ENCODE measurements at places on chromosomes 2 and 18. TPM values are rescaled to one million over a fixed set of nuclear protein-coding genes. Genes with fewer than 3 reads are reported as not detected.

CYP27A1 gene
- 12.5 TPM for total RNA-seq

THOC1 gene
- 12.7 TPM for total RNA-seq

NT5DC4 gene
- not detected for total RNA-seq

DLGAP1 gene
- not detected for total RNA-seq

LAMA3 gene
- 4.1 TPM for total RNA-seq

DNA sequence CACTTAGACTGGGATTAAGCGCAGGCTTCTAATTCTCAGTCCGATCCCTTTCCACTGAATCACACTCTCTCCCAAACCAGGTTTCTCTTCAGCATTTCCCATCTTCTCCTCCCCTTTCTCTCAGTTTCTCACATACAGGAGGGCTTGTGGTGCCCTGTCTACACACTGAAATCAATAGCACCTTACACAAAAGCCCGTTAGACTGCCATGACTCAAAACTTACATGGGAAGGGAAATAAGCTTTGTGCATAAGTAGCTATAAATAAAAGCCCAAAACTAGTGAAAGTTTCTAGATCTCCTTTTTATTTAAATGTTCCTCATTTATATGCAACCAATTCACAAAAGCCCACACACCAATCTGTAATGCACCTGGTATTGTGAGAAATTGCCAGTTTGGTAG is 318.4 kb downstream of the TXNL1 start:
- DNase-seq, result no peak

DNA sequence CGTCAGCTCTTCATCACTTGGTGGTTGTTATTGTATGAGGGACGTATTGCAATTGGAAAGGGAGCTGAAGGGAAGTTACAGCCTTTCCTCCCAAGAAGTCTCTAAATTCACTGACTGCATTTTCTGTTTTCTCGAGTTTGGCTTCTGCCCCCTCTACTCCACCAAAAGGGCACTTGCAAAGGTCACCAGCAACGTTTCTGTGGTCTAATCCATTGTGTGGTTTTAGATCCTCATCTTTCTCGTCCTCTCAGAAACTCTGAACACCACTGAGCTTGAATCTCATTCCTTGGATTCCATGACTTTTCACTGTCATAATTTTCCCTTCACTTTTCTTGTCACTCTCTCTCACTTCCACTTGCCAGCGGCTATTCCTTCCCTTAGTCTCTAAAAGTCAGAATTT is 308.0 kb downstream of the AFF3 start:
- DNase-seq, result no peak

DNA sequence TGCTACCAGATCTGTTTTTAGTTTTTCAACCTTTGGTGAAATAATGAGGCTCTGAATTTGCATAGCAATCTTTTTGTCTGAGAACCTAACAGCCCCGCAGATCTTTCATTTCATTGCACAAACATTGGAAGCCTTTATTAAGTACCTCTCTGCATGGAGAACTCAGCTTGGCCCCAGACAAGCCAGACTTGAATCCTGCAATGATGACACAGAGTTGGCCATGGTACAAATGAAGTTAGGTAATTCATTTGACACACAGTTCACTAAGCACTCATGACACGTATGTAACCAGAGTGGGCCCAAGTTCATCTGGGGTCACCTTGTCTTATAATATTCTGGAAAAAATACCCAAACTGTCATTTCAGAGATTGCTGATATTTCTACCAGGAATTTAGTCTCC is 439.1 kb upstream of the ID2 start:
- no peak for DNase-seq

DNA sequence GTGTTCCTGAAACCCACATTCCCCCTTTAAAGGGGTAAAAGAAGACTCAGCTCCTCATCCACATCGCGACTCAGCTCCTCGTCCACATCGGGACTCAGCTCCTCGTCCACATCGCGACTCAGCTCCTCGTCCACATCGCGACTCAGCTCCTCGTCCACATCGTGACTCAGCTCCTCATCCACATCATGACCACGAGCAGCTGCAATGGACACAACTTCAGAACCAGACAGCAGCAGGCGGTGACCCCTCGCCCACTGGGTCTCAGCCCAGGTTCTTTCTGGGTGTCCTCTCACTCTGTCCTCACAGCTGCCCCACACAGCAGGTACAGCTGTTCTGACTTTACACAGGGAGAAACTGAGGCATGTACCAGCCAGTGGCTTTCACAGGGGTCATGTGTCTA is 163.5 kb upstream of the SALL3 start:
- no peak for DNase-seq

DNA sequence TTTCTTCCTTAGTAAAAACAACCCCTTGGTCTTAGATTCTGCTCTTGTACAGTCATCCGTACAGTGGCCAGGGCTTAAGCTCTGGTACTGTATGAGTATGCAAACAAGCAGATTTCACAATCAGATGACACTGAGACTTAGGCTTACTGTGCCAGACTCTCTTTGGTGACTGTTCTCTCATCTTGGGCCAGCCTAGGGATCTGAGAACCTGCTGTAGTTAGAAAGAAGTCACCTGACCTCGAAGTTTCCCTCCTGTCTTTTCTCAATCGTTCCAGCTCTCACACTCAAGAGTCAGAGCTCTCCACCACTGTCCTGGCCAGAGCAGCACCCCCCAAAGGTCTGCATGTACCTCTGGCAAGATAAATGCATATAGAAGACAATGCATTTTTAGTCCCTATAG is 63.2 kb downstream of the ZEB2 start:
- DNase-seq, result no peak

GRCh38 chr2:236981701-236982485 is 103.8 kb upstream of the COPS8 start:
- DNase-seq, result no peak

DNA sequence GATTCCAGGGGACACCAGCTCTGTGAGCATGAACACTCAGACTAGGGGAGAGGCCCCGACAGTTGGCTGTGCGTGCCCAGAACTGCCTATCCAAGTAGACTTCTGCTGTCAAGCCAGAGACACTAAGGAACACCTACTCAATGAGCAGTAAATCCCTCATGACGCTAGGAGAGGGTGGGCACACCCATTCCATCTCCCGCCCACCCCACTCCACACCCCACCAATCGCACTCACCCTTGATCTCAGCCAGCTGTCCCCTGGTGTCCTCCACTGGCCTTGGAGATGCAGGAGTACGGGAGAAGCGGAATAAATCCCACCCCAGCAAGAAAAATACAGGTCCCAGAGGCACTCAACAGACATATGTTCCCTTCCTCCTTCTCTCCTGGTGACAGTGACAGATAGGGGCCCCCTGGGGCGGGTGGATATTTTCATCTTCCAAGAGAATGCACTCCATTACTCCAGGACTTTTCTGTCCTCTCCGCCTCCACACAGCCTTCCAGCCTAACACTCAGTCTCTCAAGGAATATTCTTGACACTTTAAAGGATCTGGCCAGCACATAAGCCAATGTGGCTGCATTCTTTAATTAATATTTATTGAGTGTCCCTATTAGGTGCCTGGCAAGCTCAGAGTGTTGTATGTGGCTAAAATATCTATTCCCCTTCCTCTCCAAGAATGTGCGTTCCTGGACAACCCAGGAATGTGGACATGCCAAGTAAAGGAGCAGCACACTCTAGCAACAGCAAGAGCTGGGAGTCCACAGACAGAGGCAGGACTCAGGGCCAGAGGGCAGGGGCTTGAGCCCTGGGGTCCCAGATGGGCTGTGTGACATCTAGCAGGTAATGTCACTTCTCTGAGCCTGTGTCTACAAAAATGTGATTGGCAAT is 13.1 kb upstream of the SMAD7 start:
- no peak for DNase-seq

- no peak for DNase-seq
Measured at GRCh38 chr2:48320742-48321141, 209.2 kb upstream of the STON1 start.

GRCh38 chr2:221100467-221101089 is 471.5 kb downstream of the EPHA4 start:
- DNase-seq, result no peak
